Small intestine (tissue), 16 donors: ENCODE measurements at places on chromosomes 5 and 9.

DNA sequence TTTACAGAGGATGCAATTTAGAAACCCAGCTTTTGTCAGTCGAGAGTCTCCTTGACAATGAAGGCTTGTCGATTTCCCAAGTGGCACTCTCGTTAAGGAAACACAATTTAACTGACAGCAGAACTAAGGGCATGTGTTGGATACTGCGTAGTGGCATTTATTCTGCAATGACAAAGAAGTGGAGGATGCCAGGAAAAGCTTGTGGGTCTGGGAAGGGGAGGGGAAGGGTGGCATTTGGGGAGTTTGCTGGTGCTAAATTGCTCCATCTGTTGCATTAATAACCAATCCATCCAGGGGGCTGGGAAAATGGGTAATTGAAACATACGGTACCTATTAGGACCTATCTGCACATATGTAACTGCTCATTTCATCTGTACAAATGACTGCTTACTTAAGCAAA is 190.6 kb downstream of the NSG2 start:
- DNase-seq = no peak

GRCh38 chr9:22065431-22066200 is 56.5 kb upstream of the CDKN2B start:
- no peak for DNase-seq

DNA sequence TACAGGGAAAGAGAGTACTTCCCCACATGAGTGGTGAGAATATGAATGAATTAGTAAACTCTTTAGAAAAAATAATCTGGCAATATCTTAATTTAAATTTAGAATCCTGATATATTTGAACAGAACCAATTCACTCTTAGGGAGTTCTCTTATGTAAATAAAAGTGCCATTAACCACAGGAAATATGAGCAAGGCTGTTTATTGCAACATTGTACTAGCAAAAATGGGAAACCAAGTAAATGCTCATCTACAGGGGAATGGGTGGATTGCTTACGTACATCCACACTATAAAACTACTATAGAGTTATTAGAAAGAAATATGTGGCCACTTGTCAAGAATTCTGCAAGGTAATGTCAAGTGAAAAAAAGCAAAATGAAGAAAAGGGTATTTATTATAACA is 274.5 kb downstream of the TLE1 start:
- DNase-seq = no peak

- no peak for DNase-seq
Measured at GRCh38 chr5:66193419-66193818, 49.3 kb downstream of the SREK1 start.

GRCh38 chr5:78300464-78301045 is 6.1 kb upstream of the AP3B1 start:
- DNase-seq = no peak

DNA sequence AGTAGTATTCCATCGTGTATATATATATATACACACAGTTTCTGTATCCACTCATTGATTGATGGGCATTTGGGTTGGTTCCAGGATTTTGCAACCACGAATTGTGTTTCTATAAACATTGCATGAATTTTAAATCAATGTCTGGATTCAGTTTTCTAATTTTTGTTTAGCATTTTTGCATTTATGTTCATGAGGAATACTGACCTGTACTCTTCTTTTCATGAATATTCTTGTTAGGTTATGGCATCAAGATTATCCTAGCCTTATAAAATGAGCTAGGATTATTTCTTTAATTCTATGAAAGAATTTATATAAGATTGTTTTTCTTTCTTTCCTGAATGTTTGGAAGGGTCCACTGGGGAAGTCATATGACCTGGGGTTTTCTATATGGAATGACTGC is 35.3 kb upstream of the TMEM215 start:
- DNase-seq = no peak

- no peak for DNase-seq
Measured at GRCh38 chr5:33800241-33800950, 91.4 kb downstream of the ADAMTS12 start.

- no peak for DNase-seq
Measured at GRCh38 chr5:178396796-178397720, 164.5 kb upstream of the PHYKPL start.

- DNase-seq = no peak
Measured at GRCh38 chr9:89676281-89676680, 71.5 kb downstream of the GADD45G start.

DNA sequence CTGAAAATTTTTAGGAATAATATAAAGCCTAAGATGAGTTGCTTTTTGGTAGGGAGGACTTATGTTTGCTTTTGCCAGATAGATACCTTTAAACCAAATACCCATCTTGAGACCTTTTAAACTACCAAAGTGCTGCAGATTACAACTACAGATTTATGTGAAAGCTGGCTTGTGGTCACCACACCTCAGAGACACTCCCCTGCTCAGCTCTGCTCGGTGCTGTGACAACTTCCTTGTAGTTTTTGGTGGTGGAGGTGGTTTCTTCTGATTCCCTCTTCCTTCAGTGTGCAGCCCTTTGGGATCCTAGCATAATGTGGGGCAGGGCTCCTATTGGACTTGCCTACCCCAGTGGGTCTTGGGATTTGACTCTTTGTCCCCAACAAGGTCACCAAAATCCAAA is 29.2 kb downstream of the GARNL3 start:
- no peak for DNase-seq

DNA sequence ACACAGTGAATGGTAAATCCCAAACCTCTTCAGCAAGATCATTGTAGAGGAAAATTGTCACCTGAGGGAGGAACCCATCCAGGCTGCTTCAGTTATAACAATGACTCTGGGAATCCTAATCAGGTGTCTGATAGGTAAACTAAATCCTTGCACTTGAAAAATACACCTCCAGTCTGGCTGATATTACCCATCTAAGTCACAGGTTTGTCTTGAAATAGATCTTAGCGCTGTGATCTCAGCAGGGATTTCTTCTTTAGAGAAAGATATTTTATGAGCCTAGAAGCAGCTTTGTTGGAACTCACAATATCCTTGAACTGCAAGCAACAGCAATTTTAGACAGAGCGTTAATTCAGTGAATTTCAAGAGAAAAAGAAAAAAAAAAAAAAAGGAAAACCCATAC is 149.7 kb downstream of the SGCD start:
- no peak for DNase-seq

GRCh38 chr9:136881691-136882108 is 4.6 kb upstream of the TRAF2 start:
- DNase-seq = peak; percentile 93

GRCh38 chr5:137708796-137709559 is 26.9 kb downstream of the KLHL3 start:
- no peak for DNase-seq

DNA sequence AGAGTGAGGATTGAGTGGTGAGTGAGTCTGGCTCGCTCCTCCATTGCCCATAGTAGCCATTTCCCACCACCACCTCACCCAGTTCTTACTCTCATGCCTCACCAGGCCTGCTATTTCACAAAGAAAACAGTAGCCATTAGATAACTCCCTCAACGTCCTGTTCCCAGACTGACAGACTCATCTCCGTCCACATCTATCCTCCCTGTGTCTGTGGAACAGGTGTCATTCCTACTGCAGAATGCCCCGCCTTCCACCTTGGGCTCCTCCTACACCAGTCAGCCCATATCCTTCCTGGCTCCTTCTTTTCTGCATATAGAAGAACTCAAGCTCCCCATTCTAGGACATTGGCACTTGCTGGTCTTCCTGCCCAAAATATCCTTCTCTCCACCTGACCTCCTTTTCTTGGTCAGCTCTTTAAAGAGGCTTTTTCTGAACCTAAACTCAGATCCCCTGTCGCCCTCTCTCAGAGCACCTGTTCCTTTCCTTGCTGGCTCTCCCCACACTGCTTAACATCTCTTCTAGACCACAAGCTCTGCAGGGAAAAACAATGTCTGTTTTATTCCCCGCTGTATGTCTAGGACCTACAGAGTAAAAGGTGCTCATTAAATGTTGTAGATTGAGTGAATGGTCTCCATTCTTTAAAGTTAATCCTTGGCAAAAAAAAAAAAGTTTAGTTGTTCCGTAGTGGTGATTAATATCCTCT is 3.2 kb downstream of the TNFAIP8 start:
- no peak for DNase-seq

GRCh38 chr5:16625096-16625495 is 8.3 kb upstream of the RETREG1 start:
- no peak for DNase-seq

DNA sequence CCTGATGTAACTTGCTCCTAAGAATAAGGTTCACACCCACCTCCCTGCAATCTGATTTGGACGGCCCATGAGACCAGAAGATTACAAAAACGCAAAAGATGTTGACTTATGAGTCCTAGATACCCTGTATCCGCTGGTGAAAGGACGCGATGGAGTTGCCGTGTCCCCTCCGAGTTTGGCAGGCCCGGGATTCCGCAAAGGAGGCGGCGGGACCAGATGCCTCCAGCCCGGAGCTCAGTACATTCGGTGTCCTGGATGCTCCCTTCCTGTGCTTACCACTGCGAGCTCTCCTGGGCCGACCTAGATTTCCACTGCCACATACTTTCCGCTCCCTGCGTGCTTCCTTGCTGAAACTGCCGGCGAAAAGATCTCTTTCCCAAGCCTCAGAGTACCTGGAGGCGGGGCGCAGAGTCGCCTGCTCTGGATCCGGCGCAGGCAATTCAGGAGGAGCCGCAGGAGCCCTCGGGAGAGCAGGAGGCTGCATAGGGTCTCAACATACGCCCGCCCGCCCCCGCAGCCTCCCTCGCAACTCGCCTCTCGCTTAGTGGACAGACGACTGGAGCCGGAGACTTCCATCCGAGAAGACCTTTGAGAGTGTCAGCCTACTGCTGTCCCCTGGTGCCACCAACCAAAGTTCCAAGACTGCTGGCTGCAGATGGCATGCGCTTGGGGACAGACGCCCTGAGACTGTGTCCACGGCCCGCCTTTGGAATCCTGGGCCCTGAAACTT is 39.8 kb downstream of the ANXA2R start:
- DNase-seq = no peak

- no peak for DNase-seq
Measured at GRCh38 chr9:121718084-121718483, 66.7 kb downstream of the DAB2IP start.

- no peak for DNase-seq
Measured at GRCh38 chr9:37002413-37003217, 31.5 kb downstream of the PAX5 start.

DNA sequence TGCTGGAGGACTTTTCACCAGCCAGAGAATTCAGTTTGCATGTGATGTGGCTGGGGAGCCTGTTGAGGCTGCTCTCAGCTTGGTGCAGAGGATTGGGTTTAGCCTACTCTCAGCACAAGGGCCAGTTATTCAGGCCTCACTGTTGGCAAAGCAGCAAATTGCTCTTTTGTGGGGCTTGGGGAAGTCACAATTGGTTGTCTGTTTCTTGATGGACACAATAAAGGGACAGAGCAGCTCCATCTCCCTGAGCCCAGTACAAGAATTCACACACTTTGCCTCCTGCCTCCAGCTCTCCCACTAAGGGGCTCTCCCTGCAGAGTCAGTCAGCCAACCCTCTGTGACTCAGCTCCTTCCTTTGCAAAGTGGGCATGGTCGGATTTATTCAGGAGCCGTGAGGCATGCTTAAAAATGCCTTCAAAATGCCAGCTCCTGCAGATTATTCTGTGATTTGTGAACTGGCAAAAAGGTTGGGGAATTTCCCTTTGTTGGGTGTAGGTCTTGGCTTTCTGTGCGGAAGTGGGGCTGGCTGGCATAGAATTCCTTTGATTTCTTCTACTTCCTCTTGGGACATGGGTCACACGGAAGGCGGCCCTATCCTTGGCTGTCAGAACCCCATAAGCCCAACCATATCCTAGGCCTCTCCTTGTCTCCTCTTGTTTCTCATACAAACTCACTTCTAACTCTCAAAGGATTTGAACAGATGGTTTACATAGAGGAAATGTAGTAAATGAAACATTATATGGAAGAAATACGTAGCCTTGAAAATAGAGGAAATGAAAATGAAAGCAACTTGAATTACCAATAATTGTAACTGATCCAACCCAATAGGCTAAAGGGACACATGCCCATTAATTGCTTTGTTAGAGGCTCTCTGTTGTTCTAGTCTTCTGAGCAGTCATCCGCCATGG is 118.7 kb upstream of the CD180 start:
- no peak for DNase-seq

GRCh38 chr5:154220625-154221024 is 30.1 kb downstream of the GALNT10 start:
- DNase-seq = no peak

DNA sequence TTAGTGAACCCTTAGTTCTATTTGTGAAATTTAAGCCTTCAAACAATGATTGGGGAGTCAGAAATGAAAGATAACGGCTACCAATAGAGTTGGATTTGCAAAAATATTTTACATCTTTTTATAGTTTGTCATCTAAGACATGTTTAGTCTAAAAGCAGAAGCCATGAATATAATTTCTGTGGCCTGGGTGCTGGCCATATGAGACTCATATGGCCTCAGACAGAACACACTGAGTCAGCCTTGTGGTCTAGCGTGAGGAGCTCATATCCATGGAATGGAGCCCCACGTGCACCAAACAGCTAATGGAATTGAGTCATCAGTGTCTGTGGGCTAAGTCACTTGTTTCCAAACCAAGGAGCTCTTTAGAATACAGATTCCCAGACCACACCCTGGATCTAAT is 240.7 kb upstream of the NREP start:
- no peak for DNase-seq

- DNase-seq = no peak
Measured at GRCh38 chr5:79143684-79144379, 32.2 kb downstream of the BHMT start.

DNA sequence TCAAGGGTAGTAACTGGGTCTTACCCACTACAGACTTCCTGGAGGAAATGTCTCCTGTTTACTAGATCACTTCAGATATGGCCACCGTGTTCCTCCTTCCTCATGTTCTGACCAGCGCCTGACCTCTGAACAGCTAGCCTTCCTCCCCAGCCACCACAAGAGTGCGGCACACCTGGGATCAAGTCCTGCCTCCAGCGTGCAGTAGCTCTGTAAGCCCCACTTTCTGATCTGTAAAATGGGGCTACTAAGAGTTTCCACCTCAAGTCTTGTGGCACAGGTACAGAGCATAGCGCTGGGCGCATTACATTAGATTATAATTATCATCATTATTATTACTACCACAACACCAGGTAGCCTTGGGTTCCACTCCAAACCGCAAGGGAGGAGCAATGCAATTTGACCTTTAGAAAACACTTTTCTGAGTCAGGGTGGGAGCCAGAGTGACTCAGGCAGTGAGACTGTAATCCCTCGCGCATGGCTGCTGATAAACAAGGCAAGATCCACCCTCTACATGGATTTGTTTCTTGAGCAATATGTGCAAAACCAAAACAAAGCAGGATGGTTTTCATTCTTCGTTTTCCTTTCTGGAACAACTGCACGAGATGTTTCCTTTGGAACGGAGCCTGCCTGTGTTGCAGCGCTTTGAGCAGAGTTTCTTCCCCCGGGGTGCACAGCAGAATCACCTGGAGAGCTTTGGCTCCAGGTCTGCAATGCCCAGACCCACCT is 65.0 kb upstream of the ANGPTL2 start:
- peak; percentile 20 for DNase-seq

GRCh38 chr9:99593610-99594009 is 228.1 kb upstream of the NR4A3 start:
- DNase-seq = no peak

DNA sequence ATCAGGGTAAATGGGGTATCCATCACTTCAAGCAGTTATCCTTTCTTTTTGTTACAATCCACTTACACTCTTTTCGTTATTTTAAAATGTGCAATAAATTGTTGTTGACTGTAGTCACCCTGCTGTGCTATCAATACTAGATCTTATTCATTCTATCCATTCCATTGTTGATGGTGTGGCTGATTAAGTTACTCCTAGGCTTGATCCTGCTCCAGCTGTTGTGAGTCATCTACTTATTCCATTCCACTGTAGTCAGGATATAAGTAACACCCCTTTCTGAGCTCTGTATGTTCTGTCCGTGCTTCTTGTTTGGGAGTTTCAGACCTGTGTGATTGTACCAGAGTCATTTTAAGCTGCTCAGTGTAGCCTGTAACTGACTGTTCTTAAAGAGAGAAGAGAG is 122.5 kb upstream of the RUSC2 start:
- no peak for DNase-seq
